Right renal cortex interstitium (tissue), 3 donors: ENCODE measurements at places on chromosomes 4 and X. TPM values are rescaled to one million over a fixed set of nuclear protein-coding genes. Genes with fewer than 3 reads are reported as not detected.

- DNase-seq: no peak
Observed at GRCh38 chr4:20464381-20464780, 212.7 kb downstream of the SLIT2 start.

DNA sequence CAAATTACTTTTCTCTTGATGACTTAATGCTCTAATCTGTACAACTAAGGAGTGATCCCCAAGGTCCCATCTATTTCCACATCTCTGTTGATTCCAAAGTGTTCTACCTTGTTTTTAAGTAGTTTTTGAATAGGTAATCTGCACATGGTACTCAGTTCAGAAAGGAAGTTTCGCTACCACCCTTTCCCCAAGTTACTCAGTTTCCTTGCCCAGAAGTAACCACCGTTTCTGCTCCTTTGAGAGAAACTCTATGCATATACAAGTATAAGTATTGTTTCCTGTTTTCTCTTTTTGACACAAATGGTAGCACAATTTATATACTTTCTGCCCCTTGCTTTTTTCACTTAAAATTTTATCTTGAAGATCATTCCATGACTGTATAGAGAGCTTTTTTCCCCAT is 18.1 kb downstream of the TMEM154 start:
- DNase-seq: no peak

DNA sequence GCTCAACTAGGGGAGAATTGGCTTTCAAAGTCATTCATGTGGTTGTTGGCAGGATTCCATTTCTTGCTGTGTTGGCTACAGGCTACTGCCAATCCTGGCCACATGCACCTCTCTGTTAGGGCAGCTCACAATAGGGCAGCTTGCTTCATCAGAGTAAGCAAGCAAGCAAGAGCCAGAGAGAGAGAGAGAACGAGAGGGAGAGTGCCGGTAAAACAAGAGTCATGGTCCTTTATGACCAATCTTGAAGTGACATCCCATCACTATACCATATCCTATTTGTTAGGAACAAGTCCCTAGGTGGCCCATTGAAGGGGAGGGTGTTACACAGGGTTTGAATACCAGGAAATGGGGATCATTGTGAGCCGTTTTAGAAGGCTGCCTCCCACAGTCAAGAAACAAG is 33.0 kb upstream of the TLR2 start:
- DNase-seq: no peak

The CENPVL2 gene
- polyA plus RNA-seq: 0.24 TPM

The YY2 gene
- polyA plus RNA-seq: 2.5 TPM

The AREG gene
- 0.12 TPM for polyA plus RNA-seq

The TRAPPC11 gene
- 36.6 TPM for polyA plus RNA-seq
